GM13977 (cell line): ENCODE measurements at places on chromosomes 13 and 19.
A peak's percentile ranks its signal among the peaks of the same experiment; 100 is the strongest.

GRCh38 chr13:33033986-33034385 is 17.8 kb downstream of the KL start:
- DNase-seq: no peak

DNA sequence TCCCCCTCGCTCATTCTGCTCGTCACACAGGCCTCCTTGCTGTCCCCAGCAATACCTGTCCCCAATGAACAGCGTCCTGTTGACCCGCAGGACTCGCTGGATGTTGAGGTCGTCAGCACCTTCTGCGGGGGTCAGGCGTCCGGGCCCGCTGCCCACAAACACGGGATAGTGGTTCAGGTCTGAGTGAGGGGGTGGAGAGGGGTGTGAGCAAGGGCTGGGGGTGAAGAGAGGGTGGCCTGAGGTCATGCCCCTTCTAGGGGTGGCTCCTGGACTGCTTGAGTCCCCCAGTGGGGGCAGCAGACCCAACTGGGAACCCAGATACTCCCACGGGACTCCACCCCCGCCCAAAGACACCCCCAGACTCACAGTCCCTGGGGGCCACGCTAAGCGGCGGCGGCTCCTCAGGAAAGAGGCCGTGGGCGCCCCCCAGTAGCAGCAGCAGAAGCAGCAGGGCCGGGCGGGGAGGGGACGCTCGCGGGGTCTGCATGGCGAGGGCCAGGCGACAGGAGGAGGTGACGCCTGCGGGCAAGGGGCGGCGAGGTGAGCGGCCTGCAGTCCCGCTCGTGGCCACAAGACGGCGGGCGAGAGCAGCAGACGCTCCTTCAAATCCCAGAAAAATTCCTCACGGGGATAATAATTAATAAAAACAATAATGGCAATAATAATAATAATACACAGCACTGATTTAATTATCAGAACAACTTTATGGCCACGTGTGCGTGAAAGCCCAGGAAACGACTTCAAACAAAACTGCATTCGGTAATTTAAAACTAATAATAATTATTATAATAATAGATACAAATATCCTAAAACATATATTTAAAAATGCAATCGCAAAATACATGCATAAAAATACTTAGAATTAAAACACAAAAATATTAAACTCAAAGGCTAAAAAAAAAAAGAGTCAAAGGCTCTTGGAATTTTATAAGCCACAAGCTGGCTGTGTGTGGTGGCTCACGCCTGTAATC is 1.2 kb downstream of the SEMA6B start:
- DNase-seq: peak; percentile 83

DNA sequence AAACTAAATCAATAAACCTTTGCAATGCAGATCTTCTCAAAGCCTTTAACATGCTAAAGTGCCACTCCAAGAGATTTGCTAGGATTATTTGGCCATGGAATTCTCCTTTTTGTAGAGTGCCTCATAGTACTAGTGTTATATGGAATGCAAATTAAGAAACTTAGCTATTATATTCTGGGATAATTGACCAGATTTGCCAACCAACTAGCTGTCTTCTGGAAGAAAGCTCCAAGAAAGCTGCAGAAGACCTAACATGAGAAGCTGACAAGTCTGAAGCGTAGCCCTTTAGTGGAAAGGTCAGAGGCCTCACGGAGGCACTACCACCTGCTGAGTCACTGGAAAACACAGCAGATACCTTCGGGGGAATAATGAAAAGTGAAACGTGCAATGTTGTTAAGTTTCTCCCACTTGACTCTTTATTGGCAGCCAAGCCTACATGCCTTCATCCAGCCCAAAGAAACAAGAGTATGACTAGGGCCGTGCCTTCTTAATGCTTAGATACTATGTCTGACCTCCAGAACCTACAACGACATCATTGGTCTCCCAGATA is 29.8 kb upstream of the KATNAL1 start:
- no peak for DNase-seq

DNA sequence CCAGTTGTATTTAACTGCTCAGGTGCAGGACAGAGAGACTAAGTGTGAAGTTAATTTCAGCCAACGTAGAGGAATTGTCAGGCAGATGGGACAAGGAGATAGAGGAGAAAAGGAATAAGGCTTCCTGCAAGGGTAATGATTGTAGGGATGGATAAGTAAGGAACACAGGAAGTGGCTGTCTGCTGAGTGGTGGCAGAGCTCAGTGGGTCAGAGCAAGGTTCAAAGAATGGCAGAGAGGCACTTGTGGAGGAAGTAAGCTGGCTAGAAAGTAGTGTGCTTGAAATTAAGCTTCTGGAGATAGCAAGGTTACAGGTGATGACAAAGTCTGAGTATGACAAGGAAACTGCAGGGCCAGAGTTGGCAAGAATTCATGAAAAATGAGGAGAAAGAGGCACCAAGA is 47.9 kb downstream of the USPL1 start:
- DNase-seq: no peak

DNA sequence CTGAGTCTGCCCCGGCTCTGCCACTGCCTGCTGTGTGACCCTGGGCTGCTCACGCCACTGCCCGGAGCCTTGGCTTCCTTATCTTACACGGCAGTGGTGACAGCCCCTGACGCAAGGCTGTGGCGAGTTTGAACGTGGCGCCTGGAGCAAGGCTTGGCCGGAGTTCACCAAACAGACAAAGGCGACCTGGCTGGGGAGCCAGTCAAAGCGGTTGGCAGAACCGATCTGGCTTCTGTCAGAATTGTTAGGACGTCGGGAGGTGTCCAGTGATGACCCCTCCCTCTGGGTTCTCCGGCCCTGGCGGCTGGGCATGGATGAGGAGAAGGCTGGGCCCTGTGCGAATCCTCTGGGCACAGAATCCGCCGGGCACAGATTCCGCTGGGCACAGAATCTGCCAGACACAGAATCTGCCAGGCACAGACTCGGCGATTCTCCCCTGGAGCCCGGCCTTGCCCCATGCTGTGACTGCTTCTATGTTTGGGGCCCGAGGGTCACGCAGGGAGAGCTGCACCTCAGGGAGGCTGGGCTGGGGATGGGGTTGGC is 11.7 kb upstream of the TMEM255B start:
- no peak for DNase-seq

- DNase-seq: no peak
These were observed 22.1 kb downstream of the EDNRB start for GRCh38 chr13:77896536-77896935.

- no peak for DNase-seq
These were observed 95.3 kb upstream of the SLC15A1 start for GRCh38 chr13:98847780-98848179.

DNA sequence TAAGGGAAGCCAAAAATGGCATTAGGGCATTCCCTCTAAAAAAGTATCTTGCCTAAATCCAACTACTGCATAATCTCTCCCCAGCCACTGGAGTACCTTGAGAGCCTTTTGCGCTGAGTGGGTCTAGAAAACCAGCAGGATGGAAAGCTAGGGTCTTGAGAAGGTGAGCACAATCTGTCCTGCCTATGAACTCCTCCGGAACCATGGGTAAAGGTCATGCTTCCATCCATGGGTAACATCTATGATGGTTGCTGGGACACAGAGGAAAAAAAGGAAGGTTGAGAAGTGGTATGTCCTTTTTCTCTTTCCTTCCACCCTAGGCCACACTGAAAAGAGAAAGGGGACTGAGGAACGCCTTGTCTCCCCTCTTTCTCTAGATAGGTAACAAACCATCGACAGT is 52.4 kb downstream of the ZNF676 start:
- DNase-seq: no peak

GRCh38 chr19:39401549-39402345 is 4.9 kb upstream of the ZFP36 start:
- peak; percentile 74 for DNase-seq

DNA sequence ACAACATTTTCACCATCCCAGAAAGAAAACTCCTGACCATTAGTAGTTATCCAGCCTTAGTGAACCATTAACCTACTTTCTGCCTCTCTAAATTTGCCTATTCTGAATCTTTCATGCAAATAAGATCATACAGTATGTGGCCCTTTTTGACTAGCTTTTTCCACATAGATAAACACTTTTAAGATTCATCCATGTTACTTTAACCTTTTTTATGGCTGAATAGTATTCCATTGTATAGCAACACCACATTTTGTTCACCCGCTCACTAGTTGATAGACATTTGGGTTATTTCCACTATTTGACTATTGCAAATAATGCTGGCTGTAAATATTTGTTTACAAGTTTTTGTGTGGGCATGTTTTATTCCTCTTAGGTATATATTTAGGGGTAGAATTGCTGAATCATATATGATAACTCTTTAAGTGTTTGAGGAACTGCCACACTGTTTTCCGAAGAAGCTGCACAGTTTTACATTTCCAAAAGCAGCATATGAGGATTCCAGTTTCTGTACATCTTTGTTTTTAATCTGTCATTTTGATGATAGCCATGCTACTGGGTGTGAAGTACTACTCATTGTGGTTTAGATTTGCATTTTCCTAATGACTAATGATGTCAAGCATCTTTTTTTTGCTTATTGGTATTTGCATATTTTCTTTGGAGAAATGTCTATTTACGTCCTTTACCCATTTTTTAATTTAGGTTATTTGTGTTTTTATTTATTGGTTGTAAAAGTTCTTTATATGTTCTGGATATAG is 17.1 kb downstream of the COG6 start:
- DNase-seq: no peak

DNA sequence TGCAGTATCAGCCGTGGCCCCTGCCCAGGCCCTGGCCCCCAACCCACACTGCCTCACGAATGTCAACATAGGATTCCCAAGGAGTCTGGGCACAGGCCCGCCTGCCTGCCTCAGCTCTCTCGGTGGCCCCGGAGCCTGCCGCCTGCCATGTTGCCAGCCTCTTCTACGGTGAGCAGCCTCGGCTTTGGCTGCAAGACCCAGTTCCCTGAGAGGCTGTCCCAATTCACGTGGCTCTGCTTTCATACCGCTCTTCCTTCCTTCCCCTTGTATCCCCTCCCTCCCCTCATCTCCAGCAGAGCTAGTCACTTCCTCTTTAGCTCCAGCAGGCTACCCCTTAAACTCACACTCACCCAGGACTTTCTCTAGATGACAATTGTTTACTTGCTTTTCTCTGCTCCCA is 42.7 kb downstream of the SERP2 start:
- no peak for DNase-seq

DNA sequence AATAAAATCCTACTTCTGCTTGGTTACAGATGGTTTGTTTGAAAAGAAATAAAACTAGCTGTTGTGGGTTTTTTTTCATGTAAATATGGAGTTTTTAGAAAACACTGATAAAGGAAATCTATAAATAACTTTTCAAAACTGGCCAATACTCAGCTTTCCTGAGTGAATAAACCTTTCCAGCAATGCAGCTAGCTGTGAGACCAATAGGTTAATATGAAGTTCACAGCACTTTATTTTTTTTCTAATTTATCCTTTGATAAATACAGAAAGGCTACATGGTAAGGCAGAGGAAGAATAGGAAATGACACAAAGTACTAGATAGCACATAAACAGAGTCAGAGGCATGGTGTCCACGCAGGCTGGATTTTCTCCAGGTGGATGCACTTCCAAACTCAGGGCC is 154.0 kb downstream of the COG6 start:
- DNase-seq: no peak

GRCh38 chr13:111329641-111330040 is 9.2 kb downstream of the TEX29 start:
- no peak for DNase-seq

DNA sequence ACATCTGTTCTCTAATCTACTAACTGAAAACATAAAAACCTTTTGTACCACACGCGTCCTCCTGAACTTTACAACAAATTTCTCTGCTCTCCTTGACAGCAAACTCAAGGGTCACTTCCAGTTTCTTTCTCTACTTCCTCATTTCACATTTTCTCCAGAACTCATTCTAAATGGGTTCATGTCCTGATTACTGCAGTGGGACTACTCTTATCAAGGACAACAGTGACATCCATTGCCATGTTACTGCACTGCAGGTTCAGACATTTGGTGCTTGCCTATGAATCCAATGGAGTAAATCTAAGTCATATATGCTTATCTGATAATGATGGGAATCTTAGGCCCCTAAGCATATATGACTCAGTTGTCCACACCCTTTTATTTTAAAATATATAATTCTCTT is 35.3 kb downstream of the FPR3 start:
- DNase-seq: no peak

- DNase-seq: no peak
These were observed 129.5 kb downstream of the CYSLTR2 start for GRCh38 chr13:48783181-48783630.

DNA sequence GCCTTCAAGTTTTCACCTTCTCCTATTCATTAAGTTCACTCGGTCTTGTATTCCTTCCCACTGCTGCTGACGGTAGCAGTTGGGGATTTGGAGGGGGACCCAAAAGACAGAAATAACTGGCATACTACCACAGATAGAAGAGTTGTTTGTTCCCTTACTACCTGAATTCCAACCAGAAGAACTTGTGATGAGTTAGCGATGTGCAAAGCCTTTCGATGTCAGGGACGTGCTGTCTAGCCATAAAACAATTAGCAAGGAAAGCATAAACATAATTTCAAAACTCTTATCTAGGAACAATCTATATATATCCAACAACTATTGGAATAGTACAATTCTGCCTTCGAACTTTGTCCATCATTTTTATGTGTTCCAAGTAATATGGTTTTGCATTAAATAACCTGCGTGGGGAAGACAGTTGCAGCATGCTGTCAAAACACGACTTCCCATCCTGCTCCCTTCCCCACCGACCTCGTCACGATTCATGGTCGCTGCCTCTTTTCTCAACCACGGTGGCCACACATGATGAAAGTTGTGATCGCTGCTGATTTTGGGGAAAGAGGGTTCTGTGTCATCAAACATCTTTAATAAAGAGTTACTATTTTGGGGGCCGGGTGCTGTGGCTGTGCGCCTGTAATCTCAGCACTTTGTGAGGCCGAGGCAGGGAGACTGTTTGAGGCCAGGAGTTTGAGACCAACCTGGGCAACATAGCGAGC is 3.8 kb upstream of the SLC7A9 start:
- DNase-seq: peak; percentile 6

DNA sequence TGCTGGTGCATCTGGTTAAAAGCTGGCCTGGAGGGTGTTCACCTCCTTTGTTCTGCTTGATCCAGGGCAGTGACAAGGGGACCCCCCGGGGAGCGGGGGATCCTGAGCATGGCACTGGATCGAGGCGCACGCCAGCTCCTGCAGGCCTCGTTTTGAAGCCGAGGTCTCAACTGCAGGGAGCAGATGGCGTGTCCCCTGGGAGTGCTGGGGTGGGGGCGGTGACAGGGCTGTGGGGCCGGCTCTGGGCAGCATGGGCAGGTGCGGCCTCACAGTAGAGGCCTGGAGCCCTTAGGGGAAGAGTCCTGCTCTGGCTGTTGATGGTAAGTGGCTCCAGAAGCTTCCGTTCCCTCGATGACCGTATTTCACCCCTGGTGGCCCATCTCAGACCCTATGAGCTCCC is 51.8 kb downstream of the CRTC1 start:
- DNase-seq: no peak

DNA sequence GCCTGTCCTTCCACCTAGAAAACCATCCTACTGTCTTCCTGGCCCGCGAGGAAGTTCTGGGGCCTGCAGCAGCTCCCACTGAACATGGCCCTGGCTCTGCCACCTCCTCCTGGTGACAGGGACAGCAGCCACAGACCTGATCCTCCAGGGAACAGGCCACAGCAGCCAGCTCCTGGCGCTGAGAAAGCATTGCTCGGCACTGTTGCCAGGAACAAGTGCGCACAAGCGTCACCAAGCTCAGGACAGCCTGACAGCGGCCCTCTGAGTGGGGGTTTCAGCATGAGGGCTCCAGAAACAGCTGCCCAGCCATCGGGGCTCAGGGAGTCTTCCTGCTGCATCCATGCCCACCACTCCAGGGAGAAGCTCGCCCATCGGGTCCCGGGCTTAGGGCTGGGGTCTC is 21.9 kb downstream of the AP3D1 start:
- DNase-seq: no peak

GRCh38 chr13:87537951-87538350 is 133.2 kb upstream of the SLITRK5 start:
- no peak for DNase-seq
